ENCODE measurements at places on chromosomes 7 and 10.

DNA sequence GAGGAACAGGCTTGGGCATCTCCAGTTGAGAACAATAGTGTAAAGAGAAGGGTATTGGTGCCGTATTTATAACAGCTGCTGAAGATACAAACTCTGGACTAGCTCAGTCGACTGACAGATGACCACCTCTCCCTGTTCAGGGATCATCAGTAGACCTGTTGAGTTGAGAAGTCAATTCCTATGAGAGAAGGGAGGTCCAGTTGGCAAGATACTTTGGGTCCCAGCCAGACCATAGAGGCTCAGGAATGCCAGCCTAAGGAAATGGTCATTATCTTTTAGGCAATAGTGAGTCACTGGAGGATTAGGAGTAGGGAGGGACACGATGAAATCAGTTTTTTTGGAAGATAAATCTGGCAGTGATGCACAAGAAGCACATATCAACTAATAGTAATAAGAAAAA is 202.9 kb downstream of the TRIL start:
- DNase-seq, result no peak

DNA sequence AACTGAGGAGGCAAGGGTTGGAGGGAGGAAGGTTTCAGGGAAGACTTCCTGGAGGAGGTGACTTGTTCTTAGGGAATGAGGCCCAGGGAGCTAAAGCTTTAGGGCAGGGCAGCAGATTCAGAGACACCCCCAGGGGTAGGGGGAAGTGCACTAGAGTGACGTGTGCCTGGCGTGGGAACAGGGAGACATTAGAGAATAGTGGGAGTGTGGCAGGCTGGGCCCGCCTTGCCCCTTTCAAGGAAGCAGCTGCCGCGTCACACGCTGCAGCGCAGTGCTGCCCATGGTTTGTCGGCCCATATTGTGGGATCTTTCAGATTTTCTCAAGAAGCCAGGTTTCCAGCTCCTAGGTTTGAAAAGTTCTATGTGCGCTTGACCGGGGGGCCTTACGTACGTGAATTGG is 139.4 kb downstream of the LHPP start:
- DNase-seq, result no peak

GRCh38 chr7:14071045-14071444 is 81.6 kb upstream of the ETV1 start:
- peak; percentile 76 for DNase-seq

- DNase-seq, result no peak
Observed at GRCh38 chr7:48252995-48253394, 81.7 kb downstream of the ABCA13 start.

- DNase-seq, result no peak
Observed at GRCh38 chr10:56583316-56583715, 222.3 kb upstream of the ZWINT start.

DNA sequence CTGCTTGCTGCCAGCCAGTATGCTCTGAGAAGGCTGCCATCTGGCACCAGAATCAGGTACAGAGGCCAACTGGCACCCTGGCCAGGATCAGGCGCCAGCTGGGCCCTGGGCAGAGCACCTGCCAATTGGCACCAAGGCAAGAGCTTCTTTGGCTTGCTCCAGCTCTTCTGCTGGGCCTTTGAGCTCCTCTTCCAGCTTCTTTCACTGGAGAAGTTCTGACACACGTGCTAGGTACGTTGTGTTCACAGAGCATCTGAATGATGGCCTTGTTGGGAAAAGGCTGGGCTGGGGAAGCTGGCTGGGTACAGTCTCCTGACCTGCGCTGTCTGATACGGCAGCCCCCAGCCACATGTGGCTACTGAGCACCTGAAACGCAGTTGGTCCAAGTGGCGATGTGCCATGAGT is 31.7 kb upstream of the OPALIN start:
- DNase-seq, result no peak

GRCh38 chr10:60282771-60283353 is 106.8 kb downstream of the ANK3 start:
- DNase-seq, result peak; percentile 47

GRCh38 chr7:28551331-28551730 is 139.0 kb downstream of the CREB5 start:
- DNase-seq, result no peak

DNA sequence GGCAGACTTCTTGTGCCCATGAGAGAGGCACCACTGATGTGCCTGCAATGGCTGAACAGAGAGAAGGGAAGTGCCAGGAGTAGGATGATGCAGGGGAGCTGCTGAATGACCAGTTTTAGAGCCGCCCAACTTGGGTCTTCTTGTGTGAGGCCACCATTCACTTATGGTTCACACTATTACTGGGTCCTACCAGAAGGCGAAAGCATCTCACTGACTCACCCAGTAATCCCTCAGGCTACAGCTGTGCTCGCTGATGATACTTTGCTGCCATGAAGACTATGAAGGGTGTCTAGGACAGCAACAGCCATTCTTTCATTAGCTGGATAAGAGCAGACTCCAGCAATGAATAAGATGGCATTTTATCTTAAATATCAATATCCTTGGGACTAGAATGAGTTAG is 47.6 kb downstream of the PLXNA4 start:
- DNase-seq, result no peak

DNA sequence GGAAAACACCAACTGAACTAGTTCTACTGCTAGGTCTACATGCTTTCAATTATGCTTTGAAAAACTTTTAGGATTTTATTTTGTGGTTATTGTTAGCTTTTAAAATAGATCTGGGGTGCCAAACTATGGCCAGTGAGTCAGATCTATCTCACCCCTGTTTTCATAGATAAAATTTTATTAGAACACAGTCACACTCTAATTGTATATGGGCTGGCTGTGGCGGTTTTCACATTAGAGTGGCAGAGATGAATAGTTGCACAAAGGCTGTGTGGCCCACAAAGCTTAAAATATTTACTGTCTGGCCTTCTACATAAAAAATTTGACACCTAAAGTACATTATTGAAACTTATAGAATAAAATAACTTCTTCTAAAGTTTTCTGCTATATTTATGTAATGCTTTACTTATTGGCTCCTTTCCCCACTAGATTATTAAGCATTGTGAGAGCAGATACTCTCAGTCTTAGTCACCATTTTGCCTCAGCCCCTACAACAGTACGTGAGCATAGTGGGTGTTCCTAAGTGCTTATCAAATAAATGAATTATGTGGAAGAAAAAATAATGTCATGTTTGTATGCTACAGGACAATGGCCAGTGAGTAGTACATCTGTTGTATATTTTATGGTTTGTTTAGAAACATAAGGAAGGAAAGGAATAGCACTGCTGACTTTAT is 5.4 kb upstream of the SUV39H2 start:
- DNase-seq, result no peak

GRCh38 chr7:20352573-20353306 is 22.0 kb downstream of the ITGB8 start:
- no peak for DNase-seq

DNA sequence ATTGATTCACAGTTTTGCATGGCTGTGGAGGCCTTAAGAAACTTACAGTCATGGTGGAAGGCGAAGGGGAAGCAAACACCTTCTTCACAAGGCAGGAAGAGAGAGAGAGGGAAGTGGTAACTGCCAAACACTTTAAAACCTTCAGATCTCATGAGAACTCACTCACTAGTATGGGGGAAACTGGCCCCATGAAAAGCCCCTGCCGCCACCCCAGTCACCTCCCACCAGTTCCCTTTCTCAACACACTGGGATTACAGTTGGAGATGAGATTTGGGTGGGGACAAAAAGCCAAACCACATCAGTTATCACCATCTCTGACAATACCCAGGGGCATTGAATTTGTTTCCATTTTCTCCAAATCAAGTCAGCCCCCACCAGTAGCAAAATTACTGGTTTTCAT is 740.4 kb downstream of the GATA3 start:
- DNase-seq, result no peak

DNA sequence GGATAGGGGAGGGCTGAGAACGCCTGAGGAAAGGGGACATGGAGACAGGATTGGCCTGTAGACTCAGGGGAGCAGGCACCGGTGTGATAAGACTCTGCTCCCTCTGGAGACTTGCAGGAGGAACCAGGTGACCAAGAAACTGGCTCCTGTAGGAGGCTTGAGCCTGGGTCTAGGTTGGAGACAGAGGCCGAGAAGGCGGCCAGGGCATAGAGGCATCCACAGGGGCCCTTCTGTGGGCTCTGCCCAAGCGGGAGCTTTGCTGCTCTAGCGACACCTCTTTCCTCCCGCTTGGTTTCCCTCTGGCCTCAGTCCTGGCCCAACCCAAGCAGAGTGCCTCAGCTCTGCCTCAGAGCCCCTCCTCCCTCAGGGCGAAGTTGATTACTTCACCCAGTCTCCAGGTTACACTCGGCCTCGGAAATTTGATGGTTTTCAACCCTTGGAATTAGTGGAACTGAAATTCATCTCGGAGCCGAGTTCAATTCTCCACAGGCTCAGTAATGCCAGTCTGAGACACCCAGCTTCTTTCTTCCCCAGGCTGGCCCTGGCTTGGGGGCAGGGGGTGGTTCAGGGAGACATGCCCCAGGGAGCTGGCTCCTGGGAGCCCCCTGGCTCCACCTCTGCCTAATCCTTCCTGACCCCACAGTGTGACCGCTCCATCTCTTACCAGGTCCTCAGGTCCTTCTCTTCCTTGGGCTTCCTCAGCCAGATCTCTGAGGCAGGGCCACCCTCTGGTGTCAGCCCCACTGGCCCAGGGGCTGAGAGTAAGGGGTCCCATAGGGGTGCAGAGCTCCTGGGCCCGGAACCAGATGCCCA is 60.4 kb downstream of the PAX2 start:
- DNase-seq, result no peak

DNA sequence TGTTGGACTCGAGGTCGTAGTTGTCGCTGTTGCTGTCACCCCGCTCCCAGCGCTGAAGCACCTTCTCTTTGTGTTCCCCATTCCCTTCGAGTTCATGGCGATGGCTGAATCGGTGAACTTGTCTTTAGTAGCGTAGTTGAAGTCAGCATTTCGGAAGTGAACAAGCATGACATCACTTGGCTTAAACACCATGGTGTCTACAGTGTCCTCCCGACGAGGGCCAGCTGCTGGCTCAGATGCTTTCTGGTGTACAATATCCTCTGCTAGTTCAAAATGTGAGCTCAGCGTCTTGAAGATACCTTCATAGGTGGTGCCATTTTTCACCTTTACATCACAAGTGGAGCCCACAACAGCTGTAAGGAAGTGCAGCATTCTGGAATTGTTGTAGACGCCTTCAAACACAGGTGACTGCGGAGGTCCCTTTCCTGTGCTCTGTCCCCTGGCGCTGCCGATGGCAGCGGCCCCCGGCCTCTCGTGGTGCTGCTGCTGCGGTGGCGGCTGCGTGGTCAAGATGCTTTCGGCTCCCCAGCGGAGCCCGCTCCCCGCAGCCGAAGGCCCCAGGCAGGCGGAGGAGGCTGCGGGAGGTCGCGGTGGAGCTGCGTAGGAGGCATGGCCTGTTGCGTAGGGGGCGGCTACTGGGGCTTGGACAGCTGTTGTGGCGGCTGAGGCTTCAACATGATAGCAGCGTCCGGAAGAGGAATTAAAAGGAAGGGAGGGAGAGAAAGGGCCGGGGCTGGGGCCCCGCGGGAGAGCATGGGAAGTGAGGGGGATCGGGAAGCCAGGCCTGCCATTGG is 59.3 kb downstream of the ANKMY2 start:
- no peak for DNase-seq

GRCh38 chr10:614139-614711 is 75.2 kb downstream of the DIP2C start:
- DNase-seq, result no peak

GRCh38 chr7:154859747-154860620 is 142.9 kb downstream of the PAXIP1 start:
- no peak for DNase-seq

GRCh38 chr7:74338366-74339108 is 49.3 kb downstream of the CLIP2 start:
- no peak for DNase-seq

DNA sequence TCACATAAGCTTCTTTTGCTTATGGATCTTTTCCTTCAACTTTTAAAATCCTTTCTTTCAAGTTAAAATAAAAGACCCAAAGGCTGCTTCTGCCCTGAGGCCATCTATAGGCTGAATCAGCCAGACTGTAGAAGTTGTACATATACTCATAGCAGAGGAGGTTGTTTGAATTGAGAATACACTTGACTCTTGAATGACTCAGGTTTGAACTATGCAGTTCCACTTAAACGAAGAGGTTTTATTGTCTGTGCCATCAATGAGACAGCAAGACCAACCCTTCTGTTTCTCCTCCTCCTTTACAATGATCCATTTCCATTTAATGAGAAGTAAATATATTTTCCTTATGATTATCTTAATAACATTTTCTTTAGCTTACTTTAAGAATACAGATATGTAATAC is 5.8 kb downstream of the ZNF365 start:
- no peak for DNase-seq

GRCh38 chr7:91520645-91521044 is 256.4 kb downstream of the FZD1 start:
- DNase-seq, result no peak

GRCh38 chr10:115093286-115093775 is at the start of gene ATRNL1:
ATRNL1 (plus strand) TSS chr10:115093365; CDS start chr10:115093751, 386 bp downstream.
- no peak for DNase-seq

GRCh38 chr7:157519246-157519645 is 182.4 kb downstream of the DNAJB6 start:
- no peak for DNase-seq

- DNase-seq, result no peak
Observed at GRCh38 chr7:112505495-112505894, 24.7 kb downstream of the LSMEM1 start.

- DNase-seq, result no peak
Observed at GRCh38 chr7:3762146-3762831, 461.2 kb downstream of the SDK1 start.

DNA sequence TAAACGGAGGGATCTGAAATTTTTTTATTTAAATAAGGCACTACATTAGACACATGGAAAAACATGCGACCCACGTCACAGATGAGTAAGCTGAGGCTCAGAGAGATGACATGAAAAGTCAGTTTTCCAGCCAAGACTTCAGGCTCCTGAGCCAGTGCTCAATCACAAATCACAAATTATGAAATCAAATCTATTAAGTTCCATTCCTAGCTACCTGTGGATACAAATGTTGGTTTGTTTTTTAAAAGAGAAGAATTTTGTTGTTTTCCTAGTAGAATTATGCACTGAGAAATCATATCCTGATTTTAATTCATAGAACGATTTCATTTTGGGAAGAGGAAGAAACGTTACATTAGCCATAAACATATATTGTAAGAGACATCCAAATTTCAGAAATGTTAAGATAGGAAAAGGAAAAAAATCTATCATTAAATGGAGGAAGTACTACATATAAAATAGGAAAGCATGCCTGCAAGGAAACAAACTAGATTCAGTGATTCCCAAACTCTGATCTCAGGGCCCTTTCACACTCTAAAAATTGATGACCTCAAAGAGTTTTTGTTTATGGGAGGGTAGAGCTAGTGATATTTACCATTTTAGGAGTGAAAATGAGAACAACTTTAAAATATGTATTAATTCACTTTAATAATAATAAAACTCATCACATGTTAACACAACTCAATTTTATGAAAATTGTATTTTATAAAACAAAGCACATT is 340.4 kb downstream of the PARD3 start:
- DNase-seq, result no peak

- DNase-seq, result no peak
Observed at GRCh38 chr7:94414481-94414880, 19.8 kb downstream of the COL1A2 start.

GRCh38 chr7:81902536-81902935 is 132.7 kb upstream of the HGF start:
- DNase-seq, result no peak

Data from HL-60 (cell line).